T-helper 1 cell (primary cell): ENCODE measurements at places on chromosomes 3 and 15.

GRCh38 chr15:101578443-101578894, 73.7 kb downstream of the TM2D3 start:
- no peak for DNase-seq

GRCh38 chr15:58293622-58294550, 137.9 kb upstream of the LIPC start:
- no peak for DNase-seq

GRCh38 chr3:38004415-38005075, 14.0 kb downstream of the VILL start:
- no peak for DNase-seq

DNA sequence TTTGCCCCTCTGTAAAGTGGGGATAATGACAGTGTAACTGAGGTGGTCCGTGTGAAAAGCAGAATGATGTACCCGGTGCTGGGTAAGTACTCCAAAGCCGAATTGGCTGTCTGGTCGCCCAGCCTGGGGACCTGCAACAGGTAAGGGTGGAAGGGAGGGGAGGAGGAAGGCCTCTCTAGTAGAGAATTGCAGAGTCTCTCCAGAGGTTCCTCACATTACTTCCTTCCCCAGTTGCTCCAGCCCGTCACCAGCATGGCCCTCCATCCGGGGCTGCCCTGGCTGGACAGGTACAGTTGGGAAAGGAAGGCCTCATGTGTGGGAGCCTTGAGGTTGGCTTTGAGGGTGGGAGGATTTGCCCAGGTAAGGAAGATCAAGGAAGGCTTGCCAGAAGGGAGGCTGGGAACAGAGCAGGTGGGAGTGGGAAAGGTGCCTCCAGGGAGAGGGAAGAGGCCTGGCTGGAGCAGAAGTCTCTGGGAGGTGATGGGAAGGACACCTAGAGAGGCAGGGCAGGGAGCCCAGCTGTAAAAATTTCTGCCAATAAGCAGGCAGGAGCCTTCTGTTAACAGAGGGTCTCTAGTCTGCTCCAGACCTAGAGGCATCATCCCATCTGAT, 1.7 kb upstream of the PSTPIP1 start:
- DNase-seq, result no peak

DNA sequence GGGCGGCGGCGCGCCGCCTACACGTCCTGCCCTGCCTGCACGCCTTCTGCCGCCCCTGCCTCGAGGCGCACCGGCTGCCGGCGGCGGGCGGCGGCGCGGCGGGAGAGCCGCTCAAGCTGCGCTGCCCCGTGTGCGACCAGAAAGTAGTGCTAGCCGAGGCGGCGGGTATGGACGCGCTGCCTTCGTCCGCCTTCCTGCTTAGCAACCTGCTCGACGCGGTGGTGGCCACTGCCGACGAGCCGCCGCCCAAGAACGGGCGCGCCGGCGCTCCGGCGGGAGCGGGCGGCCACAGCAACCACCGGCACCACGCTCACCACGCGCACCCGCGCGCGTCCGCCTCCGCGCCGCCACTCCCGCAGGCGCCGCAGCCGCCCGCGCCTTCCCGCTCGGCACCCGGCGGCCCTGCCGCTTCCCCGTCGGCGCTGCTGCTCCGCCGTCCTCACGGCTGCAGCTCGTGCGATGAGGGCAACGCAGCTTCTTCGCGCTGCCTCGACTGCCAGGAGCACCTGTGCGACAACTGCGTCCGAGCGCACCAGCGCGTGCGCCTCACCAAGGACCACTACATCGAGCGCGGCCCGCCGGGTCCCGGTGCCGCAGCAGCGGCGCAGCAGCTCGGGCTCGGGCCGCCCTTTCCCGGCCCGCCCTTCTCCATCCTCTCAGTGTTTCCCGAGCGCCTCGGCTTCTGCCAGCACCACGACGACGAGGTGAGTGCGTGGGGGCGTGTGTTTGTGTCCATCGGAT, 602 bp downstream of the TRIM71 start:
- DNase-seq, result no peak

DNA sequence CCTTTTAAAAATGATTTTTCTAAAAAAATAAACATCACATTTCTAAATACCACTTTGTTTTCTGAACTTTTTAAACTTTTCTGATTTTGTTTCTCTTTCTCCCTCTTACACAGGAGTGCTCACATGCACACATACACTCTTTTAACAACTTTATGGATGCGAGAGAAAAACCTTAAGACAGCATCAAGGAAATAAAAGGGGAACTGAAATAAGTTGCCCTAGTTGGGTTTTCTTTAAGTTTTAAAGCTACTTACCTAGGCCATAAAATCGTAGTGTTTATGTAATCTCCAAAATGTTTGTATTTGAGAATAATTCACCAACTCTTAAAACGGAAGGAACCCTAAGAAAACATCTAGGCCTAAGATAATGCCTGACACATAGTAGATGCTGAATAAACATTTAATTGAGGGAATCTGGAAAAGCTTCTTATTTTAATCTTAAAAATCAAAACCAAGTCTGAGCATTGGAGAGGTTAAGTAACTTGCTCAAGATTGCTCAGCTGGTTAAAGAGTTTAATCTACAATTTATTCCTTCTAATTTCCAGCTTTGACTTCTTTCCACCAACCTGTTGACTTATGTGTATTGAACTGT, 1.2 kb upstream of the BBX start:
- DNase-seq, result no peak

GRCh38 chr3:72896996-72897757, 9.3 kb downstream of the GXYLT2 start:
- no peak for DNase-seq

DNA sequence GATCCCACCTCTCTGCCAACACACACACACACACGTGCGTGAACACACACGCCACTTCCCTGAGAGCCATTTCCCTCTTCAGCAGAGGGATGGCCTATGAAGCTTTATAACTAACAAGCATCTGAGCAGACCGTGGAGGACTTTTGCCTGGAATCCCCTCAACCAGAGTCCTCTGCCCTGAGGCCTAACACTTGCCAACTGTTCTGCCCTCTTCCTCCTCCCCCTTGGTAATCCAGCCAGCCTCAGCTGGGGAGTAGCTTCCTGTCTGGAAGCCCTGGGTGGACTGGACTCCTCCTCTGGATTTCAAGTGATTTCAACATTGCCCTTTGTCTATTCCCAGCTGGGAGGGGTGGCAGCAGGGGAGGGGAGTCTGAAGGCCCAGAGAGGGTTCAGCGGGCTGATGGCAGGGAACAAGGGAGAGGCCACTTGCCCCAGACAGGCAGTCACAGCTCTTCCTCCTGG, 68.4 kb upstream of the HACD2 start:
- no peak for DNase-seq

GRCh38 chr15:29726553-29726952, 95.7 kb downstream of the TJP1 start:
- DNase-seq, result no peak

DNA sequence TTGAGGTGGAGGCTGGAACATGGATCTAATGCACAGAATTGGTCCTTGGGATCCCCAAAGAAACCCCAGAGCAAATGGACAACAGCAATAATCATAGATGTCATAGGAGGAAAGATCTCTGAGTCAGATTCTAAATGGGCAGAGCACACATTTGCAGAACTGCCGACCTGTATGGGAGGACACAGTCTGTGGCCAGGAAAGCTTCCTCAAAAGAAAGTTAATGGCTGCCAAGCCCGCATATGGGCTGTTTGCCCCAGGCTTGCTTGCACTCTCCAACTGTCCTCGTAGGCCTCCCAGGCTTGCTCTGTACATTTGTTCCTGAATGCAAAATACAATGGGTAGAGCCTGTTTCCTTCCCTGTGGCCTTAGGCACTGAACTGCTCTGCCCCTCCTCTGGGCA, 102.0 kb upstream of the PLXNA1 start:
- DNase-seq, result no peak

- no peak for DNase-seq
Observed at GRCh38 chr3:186588632-186589031, 18.1 kb downstream of the DNAJB11 start.

DNA sequence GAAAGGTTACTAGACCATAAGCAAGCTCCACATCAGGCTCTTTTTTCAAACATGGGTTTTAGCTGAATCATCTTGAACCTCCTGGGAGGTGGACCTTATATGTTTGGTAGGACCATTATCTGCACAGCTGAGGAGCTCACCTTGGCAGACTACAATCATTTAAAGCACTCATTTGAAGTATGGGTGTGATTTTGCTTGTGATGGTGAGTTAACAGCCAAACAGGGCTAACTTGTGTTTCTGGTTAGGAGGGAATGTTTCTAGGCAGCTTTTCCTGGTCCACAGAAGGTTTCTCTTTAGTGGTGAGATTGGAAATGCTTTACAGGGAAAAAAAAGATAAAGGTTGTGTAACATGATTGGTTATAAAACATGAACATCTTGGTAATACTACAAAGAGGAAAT, 61.8 kb downstream of the ARHGEF26 start:
- DNase-seq, result no peak

- DNase-seq, result no peak
Observed at GRCh38 chr15:101200181-101200580, 51.7 kb downstream of the CHSY1 start.

DNA sequence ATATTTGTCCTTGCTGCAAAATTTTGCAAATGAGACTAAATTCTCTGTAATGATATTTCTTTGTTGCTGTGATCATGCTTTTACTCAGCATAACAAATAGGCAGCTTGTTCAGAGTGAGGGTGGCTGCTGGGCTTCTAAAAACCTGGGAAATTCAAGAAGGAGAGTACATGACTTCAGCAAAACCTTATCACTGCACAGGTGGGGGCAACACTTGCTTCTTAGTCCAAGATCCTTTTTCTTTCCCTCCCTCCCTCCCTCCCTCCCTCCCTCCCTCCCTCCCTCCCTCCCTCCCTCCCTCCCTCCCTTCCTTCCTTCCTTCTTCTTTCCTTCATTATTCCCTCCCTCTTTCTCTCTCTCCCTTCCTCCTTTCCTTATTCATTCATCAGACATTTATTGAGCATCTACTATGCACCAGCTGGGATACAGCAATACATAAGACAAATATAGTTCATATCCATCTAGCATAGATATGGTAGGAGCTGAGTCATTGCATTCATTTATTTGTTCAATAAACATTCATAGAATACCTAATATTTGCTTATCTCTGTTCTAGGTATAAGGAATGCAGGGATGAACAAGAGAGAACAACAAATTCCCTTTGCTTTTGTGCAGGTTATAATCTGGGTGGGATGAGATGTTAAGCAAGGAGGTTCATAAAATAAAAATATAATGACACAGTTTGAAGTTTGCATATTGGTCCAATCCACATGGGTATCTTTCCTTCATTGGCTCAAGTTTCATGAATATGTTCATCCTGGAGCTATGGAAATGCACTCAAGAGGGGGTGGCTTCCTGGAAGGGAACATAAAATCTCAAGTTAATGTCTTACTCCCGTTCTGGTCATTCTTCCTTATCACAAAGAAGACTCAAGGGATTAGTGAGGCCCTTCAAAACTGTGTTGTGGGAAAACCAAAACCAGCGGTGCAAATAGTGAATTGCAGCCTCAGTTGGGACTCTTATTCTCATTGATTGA, 210.7 kb downstream of the PDCD6IP start:
- no peak for DNase-seq

- no peak for DNase-seq
Observed at GRCh38 chr15:77790481-77790880, 157.8 kb upstream of the LINGO1 start.

- DNase-seq, result no peak
Observed at GRCh38 chr3:19920401-19921080, 13.5 kb downstream of the EFHB start.

DNA sequence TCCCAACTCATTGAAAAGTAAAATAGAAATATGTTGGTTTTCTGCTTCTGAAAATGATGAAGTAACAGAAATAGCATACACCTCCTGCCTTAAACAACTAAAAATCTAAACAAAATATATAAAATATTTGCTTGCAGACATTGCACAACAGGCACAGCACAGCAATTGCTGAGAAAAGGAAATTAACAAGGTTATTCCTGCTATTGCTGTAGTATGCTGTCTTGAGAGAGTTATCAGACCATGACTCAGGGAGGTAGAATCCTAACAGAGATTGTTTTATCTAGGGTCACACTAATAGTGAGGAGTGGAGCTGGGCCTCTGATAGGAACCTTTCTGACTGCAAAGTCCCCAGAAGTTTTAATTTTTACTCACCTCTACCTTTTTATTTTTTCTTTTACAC, 72.6 kb downstream of the ZBTB20 start:
- DNase-seq, result no peak

DNA sequence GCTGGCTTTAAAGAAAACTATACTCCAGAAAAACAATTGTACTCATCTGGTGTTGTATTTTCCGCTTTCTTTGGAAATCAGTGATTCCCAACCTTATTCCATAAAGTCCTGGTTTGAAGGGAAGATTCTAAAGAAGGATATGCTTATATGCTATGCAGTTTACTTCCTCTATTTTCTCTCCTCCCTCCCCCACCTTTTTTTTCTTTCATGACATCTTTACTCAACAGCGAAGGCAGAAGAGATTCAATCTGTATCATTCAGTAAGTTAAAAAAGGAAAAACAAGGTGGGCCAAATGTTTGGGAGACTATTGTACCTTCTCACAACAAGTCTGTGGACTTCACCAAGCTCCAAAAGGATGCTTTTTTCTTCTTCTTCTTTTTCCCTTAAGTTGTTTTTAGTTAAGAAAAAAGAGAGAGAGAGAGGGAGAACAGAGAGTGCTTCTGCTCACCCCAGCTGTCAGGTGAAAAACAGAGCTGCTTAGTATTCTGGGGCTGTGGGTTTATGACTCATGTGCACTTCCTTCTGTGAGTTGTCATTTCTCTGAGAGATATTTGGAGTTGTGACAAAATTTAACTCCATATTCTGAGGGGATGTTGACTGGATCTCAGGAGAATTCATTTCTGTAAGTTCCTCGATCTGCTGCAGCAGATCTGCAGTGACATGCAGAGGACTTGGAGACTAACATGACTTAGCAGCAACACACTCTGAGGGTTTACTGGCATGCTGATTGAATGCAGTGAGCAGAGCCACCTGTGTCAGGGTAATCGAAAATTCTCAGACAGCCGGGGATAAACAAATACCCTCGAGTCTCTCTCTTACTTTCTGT, 70.7 kb downstream of the SSR3 start:
- DNase-seq, result peak; percentile 85

- no peak for DNase-seq
Observed at GRCh38 chr3:171415070-171415469, 45.1 kb downstream of the TNIK start.

DNA sequence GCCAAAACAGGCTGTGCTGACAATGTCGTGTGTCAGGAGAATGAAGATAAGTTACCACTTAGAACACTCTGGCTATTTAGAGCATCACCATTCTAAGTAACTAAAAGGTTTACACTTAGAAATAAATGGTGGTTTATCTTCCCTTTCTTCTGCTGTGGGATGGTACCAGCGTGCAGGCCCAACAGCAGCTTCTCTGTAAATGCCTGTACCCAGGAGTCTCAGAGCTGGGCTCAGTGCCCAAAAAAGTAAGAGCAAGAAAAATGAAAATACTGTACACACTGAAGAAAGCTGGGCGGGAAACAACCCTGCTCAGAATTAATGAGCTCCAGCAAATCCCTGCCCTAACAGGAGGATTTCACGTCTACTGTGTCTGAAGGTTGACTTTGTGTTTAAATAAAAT, 206.5 kb downstream of the MFSD1 start:
- no peak for DNase-seq

DNA sequence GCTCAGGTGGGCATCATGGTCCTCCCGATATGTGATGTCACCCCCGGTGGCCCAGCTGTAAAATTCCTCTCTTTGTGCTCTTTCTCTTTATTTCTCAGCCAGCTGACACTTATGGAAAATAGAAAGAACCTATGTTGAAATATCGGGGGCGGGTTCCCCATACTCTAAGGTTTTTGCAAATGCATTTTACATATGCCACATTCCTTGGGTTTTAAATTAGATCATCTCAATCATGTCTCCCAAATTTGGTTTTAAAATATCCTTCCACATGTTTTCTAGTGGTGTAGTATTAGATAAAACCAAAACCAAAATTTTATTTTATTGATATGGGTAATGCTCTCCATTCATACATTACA, 4.4 kb upstream of the TMEM62 start:
- no peak for DNase-seq

- DNase-seq, result no peak
Observed at GRCh38 chr3:184685646-184686045, 26.2 kb downstream of the MAGEF1 start.
